ENCODE measurements at places on chromosomes 5 and 9.

- no peaks in the 10 kb centered on the region for H3K4me1 ChIP-seq
- no peak overlapping the region for H3K4me3 ChIP-seq
- H3K27ac ChIP-seq = no peak overlapping the region
- no peaks in the 10 kb centered on the region for H3K27me3 ChIP-seq
Measured at GRCh38 chr9:123851851-123852250, 78.1 kb downstream of the DENND1A start.

GRCh38 chr5:69367697-69368279, 1.5 kb downstream of the AK6 start:
- DNase-seq = no peak
- peak overlapping the region; percentile 78 for H3K4me3 ChIP-seq
- H3K27me3 ChIP-seq = no peaks in the 10 kb centered on the region
- H3K27ac ChIP-seq = no peak overlapping the region

DNA sequence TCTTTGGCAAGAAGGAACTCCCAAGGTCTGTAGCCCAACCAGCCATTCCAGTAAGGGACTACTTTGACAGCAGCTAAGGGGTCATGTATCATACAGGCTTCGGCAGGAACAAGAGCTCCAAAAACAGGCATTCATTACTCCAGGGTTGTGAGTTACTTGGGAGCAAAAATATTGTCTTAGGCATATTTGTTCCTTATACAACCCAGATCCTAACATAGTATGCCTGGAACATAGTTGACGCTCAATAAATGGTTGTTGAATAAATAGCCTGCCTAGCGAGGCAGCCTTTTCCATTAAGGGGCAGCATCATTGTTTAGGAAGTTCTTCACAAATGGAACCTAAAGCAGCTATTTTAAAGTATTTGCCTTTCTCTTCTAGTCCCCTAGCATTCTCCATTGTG, 35.8 kb upstream of the FER start:
- no peaks in the 10 kb centered on the region for H3K27me3 ChIP-seq
- H3K4me3 ChIP-seq = no peak overlapping the region
- no peaks in the 10 kb centered on the region for H3K36me3 ChIP-seq

DNA sequence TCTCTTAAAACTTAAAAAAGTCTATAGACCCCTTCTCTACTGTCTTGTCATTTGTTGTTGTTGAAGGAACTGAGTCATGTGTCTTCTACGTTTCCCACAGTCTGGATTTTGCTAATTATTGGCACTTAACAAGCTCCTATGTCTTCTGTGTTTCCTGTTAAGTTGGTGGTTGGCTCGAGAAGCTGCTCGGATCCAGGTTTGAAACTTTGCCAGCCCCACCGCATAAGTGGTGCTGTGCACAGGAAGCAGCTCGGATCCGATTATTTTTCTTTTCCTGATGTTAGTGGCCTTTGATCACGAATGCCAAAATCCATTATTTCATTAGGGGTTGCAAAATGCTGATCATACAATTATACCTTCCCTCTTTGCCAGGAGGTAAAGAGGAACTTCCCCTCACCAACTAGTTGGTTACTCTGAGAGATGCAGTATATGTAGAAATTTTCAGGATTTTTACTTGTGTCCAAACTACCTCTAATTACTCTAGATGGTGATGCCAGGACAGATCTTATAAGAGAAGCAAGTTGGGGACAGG, 186.5 kb downstream of the NSG2 start:
- H3K4me1 ChIP-seq = no peaks in the 10 kb centered on the region
- no peaks in the 10 kb centered on the region for H3K27me3 ChIP-seq
- no peak for DNase-seq

GRCh38 chr5:154163327-154164248, 26.9 kb upstream of the GALNT10 start:
- no peaks in the 10 kb centered on the region for H3K4me1 ChIP-seq
- no peak overlapping the region for H3K4me3 ChIP-seq
- no peaks in the 10 kb centered on the region for H3K27me3 ChIP-seq

DNA sequence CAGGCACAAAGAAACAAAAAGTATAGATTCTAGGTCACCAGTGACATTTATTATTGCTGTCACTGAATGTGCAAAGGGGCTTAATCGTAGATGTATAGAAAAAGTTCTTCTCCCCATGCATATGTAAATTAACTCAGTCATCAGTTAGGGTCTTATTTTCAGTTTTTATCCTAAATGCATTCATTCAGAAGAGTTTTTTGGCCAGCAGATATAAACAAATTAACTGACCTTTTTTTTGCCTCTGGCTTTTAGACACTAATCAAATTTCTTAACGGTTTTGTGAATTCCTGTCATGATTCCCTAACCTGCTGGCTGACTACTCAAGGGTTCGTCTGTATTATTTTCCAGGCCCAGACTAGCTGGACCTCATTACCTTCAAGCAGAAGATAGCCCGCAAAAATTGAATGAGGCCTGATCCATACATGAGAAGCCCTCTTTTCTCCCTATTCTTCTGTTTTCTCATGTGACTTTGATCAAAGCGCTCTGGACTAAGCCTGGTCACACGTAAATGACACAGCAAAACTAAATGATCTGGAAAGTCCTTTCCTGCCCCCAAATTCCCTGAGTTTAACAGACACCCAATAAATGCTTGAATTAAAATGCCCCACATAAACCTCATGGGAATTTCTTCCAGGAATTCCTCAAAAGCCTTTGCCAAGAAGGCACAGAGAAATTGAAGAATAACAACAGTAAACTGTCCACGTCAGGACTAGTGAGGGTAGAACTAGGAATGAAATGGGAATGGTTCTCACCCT, 83.7 kb downstream of the MYO10 start:
- H3K27me3 ChIP-seq = no peaks in the 10 kb centered on the region
- no peak for DNase-seq
- H3K36me3 ChIP-seq = no peaks in the 10 kb centered on the region

DNA sequence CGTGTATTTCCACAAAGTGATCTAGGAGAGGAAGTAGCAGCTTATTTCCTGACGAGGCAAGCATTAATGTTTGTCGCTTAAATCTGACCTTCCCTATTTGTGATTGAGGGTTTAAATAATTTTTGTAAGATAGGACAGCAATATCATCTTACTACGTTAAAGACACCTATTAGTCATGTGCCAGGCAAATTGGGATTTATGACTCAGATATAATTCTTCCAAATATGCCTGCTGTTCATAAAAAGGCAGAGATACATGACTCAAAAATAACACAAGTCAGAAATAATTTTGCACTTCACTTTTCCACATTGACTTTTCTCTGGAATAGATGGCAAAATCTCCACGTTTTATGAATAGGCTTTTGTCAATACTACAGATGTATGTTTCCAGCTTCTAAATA, 43.0 kb upstream of the CDH12 start:
- no peaks in the 10 kb centered on the region for H3K27me3 ChIP-seq
- no peaks in the 10 kb centered on the region for H3K4me1 ChIP-seq
- H3K4me3 ChIP-seq = no peak overlapping the region
- no peak for DNase-seq

- H3K4me1 ChIP-seq = peaks cover 22% of the 10 kb centered on the region
- H3K27me3 ChIP-seq = peaks cover 28% of the 10 kb centered on the region
- H3K36me3 ChIP-seq = peaks cover 16% of the 10 kb centered on the region
- no peak overlapping the region for H3K4me3 ChIP-seq
Measured at GRCh38 chr9:136720251-136720897, 8.0 kb downstream of the DIPK1B start.

- no peaks in the 10 kb centered on the region for H3K4me1 ChIP-seq
- no peak overlapping the region for H3K4me3 ChIP-seq
- DNase-seq = no peak
- no peak overlapping the region for H3K27ac ChIP-seq
- H3K36me3 ChIP-seq = no peaks in the 10 kb centered on the region
- H3K27me3 ChIP-seq = no peaks in the 10 kb centered on the region
Measured at GRCh38 chr9:131461166-131461565, 41.6 kb upstream of the POMT1 start.

DNA sequence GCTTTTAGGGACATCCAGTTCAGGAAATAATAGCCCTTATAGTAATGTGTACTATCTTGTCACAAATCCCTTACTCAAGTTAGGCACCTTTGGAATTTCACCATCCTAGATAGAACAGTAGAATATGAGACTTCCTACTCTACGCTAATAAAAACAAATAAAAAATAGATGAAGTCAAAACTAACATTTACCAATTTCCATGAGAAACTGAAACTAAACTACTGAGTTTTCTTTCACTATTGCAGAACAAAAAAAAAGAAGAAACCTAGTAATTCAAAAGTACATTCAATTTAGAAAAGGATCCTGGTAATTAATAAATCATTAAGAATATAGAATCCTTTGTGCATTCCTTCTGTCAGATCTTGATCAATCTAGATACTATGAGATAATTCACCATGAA, 14.0 kb downstream of the STARD4 start:
- H3K36me3 ChIP-seq = no peaks in the 10 kb centered on the region
- no peak overlapping the region for H3K27ac ChIP-seq
- H3K27me3 ChIP-seq = no peaks in the 10 kb centered on the region

- H3K27me3 ChIP-seq = no peaks in the 10 kb centered on the region
- DNase-seq = no peak
- H3K36me3 ChIP-seq = no peaks in the 10 kb centered on the region
- no peak overlapping the region for H3K4me3 ChIP-seq
- H3K27ac ChIP-seq = no peak overlapping the region
- peaks cover 22% of the 10 kb centered on the region for H3K4me1 ChIP-seq
Measured at GRCh38 chr9:128903871-128904620, 16.7 kb upstream of the PHYHD1 start.

DNA sequence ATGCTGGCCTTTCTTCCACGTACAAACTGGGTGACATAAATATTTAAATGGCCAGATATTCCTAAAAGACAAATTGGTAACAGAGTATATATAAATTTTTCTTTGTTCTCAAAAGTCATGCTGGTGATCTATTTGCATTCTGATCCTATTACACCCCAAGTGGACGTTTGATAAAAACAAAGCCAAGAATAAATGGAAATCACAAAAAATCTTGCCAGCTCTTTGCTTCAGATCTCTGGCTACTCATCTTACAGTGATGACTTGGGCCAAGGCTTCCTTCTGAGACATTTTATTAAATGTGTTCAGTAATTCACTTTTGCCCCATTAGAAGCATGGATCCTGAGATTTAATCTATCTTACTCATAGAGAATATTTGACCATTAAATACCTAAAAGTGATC, 444.3 kb upstream of the PIK3R1 start:
- H3K27me3 ChIP-seq = no peaks in the 10 kb centered on the region
- H3K36me3 ChIP-seq = no peaks in the 10 kb centered on the region
- no peak overlapping the region for H3K27ac ChIP-seq
- H3K4me1 ChIP-seq = peaks cover 12% of the 10 kb centered on the region
- no peak overlapping the region for H3K4me3 ChIP-seq

- H3K4me3 ChIP-seq = no peak overlapping the region
- no peaks in the 10 kb centered on the region for H3K4me1 ChIP-seq
- peak; percentile 21 for DNase-seq
- H3K27ac ChIP-seq = no peak overlapping the region
- H3K36me3 ChIP-seq = no peaks in the 10 kb centered on the region
Measured at GRCh38 chr5:6820851-6821479, 107.7 kb downstream of the TENT4A start.

- no peaks in the 10 kb centered on the region for H3K4me1 ChIP-seq
- peak within 1 kb of the TSS; percentile 34 for H3K4me3 ChIP-seq
- H3K27me3 ChIP-seq = peaks cover 17% of the 10 kb centered on the region
Measured at GRCh38 chr5:169637085-169637548, at the start of gene DOCK2. TSS of gene DOCK2 (plus strand) at chr5:169637275. CDS start at chr5:169637327, 52 bp downstream.

- H3K4me1 ChIP-seq = no peaks in the 10 kb centered on the region
- no peaks in the 10 kb centered on the region for H3K27me3 ChIP-seq
- H3K4me3 ChIP-seq = no peak overlapping the region
- no peak for DNase-seq
- peaks cover 18% of the 10 kb centered on the region for H3K36me3 ChIP-seq
- H3K27ac ChIP-seq = no peak overlapping the region
Measured at GRCh38 chr5:55387865-55388264, 80.1 kb downstream of the MTREX start.

GRCh38 chr5:14715481-14715880, 51.0 kb downstream of the OTULIN start:
- H3K27me3 ChIP-seq = no peaks in the 10 kb centered on the region
- H3K4me3 ChIP-seq = no peak overlapping the region
- H3K36me3 ChIP-seq = no peaks in the 10 kb centered on the region
- no peak for DNase-seq

GRCh38 chr5:151810449-151810848, 38.7 kb downstream of the G3BP1 start:
- no peak overlapping the region for H3K4me3 ChIP-seq
- no peaks in the 10 kb centered on the region for H3K4me1 ChIP-seq
- no peaks in the 10 kb centered on the region for H3K36me3 ChIP-seq
- no peak for DNase-seq
- no peak overlapping the region for H3K27ac ChIP-seq

DNA sequence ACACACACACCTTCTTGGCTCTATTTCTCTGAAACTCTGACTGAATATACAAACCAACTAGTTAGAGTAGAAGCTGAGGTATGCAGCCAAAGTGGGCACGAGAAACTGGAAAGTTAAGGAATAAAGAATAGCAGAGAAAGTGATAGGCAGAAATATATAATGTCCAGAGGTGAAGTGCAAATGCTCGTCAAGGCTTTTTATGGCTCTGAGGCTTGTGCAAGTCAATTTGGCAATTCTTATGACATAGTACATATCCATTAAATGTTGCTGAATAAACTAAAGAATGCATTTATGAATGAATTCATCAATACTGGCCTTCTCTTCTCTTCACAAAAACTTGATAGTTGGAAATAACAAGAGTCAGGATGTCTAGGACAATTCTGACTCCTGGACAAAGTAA, 490.1 kb upstream of the DMAC1 start:
- DNase-seq = no peak
- no peaks in the 10 kb centered on the region for H3K36me3 ChIP-seq
- no peak overlapping the region for H3K27ac ChIP-seq
- H3K4me1 ChIP-seq = no peaks in the 10 kb centered on the region
- H3K4me3 ChIP-seq = no peak overlapping the region
- no peaks in the 10 kb centered on the region for H3K27me3 ChIP-seq

GRCh38 chr5:138946831-138947560, 71.9 kb upstream of the LRRTM2 start:
- no peaks in the 10 kb centered on the region for H3K27me3 ChIP-seq
- H3K4me1 ChIP-seq = no peaks in the 10 kb centered on the region
- no peak overlapping the region for H3K4me3 ChIP-seq
- no peak for DNase-seq

GRCh38 chr5:88664645-88665044, 218.3 kb downstream of the MEF2C start:
- H3K27me3 ChIP-seq = peaks cover 100% of the 10 kb centered on the region
- H3K4me3 ChIP-seq = no peak overlapping the region
- no peak for DNase-seq
- no peaks in the 10 kb centered on the region for H3K36me3 ChIP-seq

DNA sequence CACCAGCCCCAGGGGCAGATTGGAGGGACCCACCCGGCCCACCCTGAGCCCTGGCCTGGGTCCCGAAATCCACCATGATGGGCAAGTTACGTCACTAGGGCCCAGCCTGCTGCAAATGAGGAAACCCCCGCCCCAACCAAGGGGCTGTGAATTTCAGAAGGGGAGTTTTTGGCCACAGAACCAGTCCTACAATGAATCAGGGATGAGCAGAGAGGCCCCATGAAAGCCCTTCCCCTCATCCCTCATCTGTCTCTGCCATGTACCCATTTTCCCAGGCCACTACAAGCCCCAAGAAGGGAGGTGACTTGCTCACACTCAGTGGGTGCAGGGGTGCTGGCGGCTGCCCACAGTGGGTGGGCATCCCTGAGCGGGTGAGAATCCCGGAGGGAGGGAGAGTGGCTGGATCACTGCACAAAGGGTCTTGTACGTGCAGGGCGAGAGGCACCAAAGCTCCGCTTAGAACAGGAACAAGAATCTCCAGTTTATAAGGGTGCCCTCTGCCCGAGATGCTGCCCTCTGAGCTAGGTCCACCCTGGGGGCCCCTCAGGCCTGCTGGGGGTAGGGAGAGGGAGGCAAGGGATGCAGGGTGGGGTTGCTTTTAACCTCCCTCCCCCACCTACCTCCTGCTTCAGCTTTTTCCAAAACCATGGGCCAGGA, 10.4 kb upstream of the TCF7 start:
- H3K36me3 ChIP-seq = no peaks in the 10 kb centered on the region
- no peak overlapping the region for H3K27ac ChIP-seq
- peaks cover 25% of the 10 kb centered on the region for H3K4me1 ChIP-seq
- H3K27me3 ChIP-seq = no peaks in the 10 kb centered on the region

Data from transverse colon (tissue), 4 donors.